ENCODE measurements at places on chromosomes 3 and 15.

- no peak for DNase-seq
Observed at GRCh38 chr3:33122991-33123390, 9.2 kb downstream of the CRTAP start.

- DNase-seq: no peak
Observed at GRCh38 chr3:126131881-126132750, 48.2 kb upstream of the SLC41A3 start.

GRCh38 chr3:190110826-190111225 lies 9.9 kb downstream of the P3H2 start:
- DNase-seq: no peak

GRCh38 chr15:66774001-66774814 lies 72.2 kb downstream of the SMAD6 start:
- DNase-seq: peak; percentile 40

DNA sequence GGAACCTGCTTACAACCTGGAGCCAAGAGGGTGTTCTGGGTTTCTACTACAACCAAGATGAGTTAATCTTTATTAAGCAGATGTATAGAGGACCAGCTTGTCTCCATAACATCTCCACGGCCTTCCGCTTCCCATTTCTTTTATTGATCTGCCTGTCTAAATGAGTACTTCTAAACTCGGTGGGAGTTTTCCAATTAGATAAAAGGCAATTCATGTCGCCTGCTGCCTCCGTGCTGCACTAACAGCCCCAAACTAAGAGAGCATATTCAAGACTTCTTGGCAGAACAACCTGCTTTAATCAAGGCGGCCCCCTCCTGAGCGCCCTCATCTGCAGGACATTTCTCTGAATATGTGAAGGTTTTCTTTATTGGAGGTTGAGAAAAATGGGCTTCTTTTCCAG lies 270.1 kb downstream of the PDCD6IP start:
- no peak for DNase-seq

- no peak for DNase-seq
Observed at GRCh38 chr3:135908225-135908624, 57.3 kb upstream of the PPP2R3A start.

DNA sequence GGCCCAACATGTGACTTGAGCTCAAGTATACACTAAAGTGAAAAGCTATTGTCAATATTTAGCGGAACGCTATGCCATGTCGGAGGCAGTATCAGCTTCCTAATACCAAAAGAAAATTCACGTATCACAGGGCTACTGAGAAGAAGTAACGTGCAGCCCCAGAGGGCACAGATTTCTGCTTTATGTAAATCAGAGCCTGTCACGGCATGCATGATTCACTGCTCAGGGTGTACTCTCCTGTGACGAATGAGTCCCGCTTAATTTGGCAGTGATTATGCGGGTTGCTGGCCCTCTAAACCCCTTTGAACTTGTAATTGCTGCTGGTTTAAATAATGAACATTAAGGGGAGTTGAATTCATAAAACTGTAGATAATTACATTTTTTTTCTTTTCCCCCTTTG lies 85.3 kb downstream of the MEIS2 start:
- DNase-seq: no peak

DNA sequence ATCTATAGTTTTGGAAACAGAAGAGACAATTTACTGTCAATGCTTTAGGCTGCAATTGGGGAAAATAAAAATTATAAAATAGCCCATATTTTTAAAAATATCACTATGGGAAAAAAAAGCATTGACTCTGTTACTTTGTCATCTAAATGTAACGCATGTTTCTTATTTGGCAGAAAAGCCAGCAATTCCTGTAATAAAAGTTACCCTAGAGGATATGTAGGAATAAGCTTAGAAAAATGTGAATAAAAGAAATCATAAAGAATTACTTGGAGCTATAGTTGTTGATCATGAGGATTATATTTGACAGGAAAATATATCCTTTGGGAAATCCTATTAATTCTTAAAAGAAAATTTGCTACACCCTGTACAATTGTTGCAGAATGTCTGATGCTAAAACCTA lies 515.4 kb upstream of the IL12A start:
- no peak for DNase-seq

GRCh38 chr15:70045045-70045444 lies 52.7 kb downstream of the TLE3 start:
- no peak for DNase-seq

GRCh38 chr3:124765197-124765840 lies 35.1 kb downstream of the UMPS start:
- no peak for DNase-seq

- DNase-seq: no peak
Observed at GRCh38 chr3:170563712-170564423, 22.0 kb downstream of the SLC7A14 start.

DNA sequence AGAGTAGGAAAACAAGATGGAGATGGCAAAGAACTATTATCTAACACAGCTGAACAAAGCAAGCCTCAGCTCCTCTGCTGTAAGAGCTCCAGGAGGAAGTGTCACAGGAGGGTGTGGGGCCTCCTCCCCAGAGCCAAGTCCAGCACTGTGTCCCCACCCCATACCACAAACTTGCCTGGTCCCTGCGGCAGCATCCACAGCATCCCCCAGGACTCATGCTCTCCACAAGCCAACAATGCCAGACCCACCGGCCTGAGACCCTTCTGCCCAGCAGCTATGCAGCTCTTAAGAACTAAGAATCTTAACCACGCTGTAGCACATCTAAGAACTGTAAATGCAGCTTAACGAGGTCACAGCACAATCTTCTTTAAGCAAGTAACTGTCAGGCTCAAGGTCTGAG lies 9.1 kb downstream of the RBM15B start:
- DNase-seq: no peak

GRCh38 chr3:187630404-187630803 lies 39.8 kb downstream of the SST start:
- no peak for DNase-seq

GRCh38 chr3:153528473-153528872 lies 366.4 kb downstream of the RAP2B start:
- no peak for DNase-seq

DNA sequence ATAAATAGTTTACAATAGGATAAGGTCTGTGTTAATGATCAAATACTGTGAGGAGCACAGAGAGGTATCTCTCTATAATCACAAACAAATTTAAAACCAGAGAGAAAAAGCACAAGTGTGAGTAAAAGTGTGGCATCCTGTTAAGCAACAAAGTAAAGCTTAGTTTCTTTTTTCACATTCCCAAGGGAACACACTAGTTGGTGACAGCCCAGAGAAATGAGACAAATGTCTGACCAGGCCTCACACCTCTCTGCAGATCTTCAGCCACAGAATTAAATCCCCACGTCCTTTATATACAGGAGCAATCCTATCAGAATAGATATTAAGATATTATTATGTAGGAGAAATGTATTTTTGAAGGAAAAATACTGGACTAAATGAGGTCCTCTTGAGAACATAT lies 2.7 kb downstream of the FBN1 start:
- DNase-seq: no peak

Data from naive B cell (primary cell).